ENCODE measurements at places on chromosomes 2 and 18. TPM values are rescaled to one million over a fixed set of nuclear protein-coding genes. Genes with fewer than 3 reads are reported as not detected.

BIRC6 gene
- 98.0 TPM for total RNA-seq

RIT2 gene
- not detected for total RNA-seq

SMYD1 gene
- not detected for total RNA-seq

CREB1 gene
- 103 TPM for total RNA-seq

PLGLB2 gene
- 8.3 TPM for total RNA-seq

ALPP gene
- total RNA-seq, result not detected

TUBA3E gene
- not detected for total RNA-seq

ASB1 gene
- total RNA-seq, result 46.8 TPM

ASAP2 gene
- total RNA-seq, result 69.3 TPM
